Keratinocyte (primary cell): ENCODE measurements at places on chromosomes 3 and 15.
A peak's percentile ranks its signal among the peaks of the same experiment; 100 is the strongest.

DNA sequence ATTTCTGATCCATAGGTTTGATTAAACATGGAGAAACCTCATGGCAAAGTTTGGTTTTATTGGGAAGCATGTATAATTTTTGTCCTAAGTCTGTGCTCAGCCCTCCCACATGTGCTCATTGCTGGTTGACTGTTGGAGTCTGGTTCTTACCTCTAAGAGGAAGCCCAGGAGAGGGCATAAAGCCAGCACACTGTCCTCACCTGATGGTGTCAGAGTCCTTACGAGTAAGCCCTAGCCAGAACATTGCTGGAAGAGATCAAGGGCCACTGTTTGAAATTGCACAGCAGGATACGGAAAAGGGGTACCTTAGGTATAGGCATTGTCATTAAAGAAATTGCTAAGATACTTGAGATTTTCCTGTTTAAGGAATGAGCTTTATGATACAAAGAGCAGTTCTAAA is 21.3 kb downstream of the MLH1 start:
- H3K27me3 ChIP-seq = no peaks in the 10 kb centered on the region
- H3K27ac ChIP-seq = no peak overlapping the region
- DNase-seq = no peak
- peaks cover 8% of the 10 kb centered on the region for H3K36me3 ChIP-seq

GRCh38 chr3:139541532-139542288 is 2.2 kb upstream of the RBP1 start:
- no peak overlapping the region for H3K27ac ChIP-seq
- H3K36me3 ChIP-seq = no peaks in the 10 kb centered on the region
- peaks cover 13% of the 10 kb centered on the region for H3K4me1 ChIP-seq
- DNase-seq = no peak
- H3K27me3 ChIP-seq = no peaks in the 10 kb centered on the region
- no peak overlapping the region for H3K4me3 ChIP-seq

DNA sequence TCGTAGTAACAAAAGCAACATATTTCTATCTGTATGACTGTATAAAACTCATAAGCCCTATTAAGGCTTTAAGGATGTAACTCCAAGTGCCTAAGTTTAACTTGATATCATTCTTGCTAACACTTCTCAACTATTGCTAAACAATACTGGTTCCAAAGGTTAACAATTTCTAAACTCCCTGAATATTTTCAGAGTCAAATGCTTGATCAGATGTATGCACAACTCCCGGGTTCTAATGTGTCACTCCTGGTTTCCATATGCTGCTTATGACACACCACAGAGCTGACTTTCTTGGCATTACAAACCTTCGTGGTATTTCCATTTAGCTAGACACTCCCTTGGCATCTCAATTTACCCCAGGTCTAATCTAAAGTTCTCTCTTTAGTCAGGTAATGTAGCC is 26.3 kb downstream of the DZIP1L start:
- H3K27ac ChIP-seq = peak overlapping the region; percentile 30
- H3K4me1 ChIP-seq = peaks cover 12% of the 10 kb centered on the region
- no peak overlapping the region for H3K4me3 ChIP-seq
- DNase-seq = peak; percentile 42

- no peak for DNase-seq
- H3K27me3 ChIP-seq = no peaks in the 10 kb centered on the region
- H3K4me3 ChIP-seq = no peak overlapping the region
- no peaks in the 10 kb centered on the region for H3K36me3 ChIP-seq
- no peak overlapping the region for H3K27ac ChIP-seq
- peaks cover 30% of the 10 kb centered on the region for H3K4me1 ChIP-seq
These were observed 1.7 kb downstream of the GXYLT2 start for GRCh38 chr3:72889310-72890165.

DNA sequence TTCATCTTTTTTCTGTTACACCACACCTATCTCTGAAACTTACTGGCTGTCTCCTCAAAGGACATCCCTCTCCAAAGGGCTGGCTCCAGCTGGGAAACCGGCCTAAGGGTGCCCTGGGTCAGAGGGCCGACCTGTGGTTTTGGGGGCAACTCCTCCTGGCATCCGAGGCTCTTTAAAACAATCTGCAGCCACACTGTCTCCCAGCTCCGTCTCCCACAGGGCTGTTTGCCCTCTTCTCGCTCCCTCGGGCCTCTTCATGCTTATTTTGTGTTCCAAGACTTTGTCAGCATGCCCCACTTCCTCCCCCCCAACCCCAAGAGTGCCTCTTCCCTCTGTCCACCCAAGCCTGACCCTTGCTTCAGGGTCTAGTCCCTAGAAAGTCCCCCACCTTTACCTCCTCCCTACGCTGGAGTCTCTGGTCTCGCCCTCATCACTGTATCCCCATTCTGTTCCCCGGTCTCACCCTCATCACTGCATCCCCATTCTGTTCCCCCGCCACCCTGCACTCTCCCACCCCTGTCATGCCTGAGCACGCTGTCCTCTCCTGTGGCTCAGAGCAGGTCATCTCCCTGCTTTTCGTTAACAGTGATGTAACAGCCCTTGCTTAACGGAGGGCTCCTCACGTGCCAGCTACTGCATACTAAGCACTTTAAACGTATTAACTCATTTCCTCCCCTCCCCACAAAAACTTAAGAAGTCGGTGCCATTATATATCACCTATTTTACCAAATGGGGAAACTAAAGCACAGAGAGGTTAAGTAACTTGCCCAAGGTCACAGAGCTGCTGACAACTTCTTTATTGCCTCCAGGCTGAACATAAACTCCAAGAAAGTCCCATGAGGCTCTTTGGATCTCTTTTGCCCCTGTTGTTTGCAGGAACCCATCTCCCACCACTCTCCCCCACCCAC is 1.1 kb upstream of the CSK start:
- DNase-seq = no peak
- H3K27me3 ChIP-seq = no peaks in the 10 kb centered on the region
- H3K4me3 ChIP-seq = peak overlapping the region; percentile 64
- H3K27ac ChIP-seq = no peak overlapping the region
- peaks cover 41% of the 10 kb centered on the region for H3K4me1 ChIP-seq

DNA sequence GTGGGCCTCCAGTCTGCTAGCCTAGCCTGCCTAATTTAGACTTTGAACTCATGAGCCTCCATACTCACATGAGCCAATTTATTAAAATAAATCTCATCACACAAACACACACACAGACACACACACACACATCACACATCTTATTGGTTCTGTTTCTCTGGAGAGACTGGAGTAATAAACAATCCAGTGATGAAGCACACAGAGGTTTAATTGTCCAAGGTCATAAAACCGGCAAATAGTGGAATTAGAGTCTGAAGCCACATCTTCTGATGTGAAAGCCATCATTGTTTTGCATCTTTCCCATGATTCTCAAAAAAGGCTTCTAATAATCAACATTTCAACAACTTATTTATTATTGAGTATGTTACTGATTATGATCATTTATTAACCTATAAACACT is 249.4 kb upstream of the KCNH8 start:
- H3K27me3 ChIP-seq = no peaks in the 10 kb centered on the region
- H3K27ac ChIP-seq = no peak overlapping the region
- H3K36me3 ChIP-seq = no peaks in the 10 kb centered on the region
- DNase-seq = no peak
- H3K4me3 ChIP-seq = no peak overlapping the region

GRCh38 chr3:194139071-194139813 is 3.3 kb downstream of the HES1 start:
- H3K36me3 ChIP-seq = no peaks in the 10 kb centered on the region
- H3K27me3 ChIP-seq = no peaks in the 10 kb centered on the region
- DNase-seq = no peak
- H3K4me3 ChIP-seq = peak overlapping the region; percentile 98

GRCh38 chr3:144822671-144823070 is 851.0 kb downstream of the DIPK2A start:
- no peaks in the 10 kb centered on the region for H3K4me1 ChIP-seq
- no peak overlapping the region for H3K27ac ChIP-seq
- DNase-seq = no peak
- no peaks in the 10 kb centered on the region for H3K27me3 ChIP-seq

GRCh38 chr3:51988286-51989146 is 5.2 kb downstream of the ACY1 start:
- H3K36me3 ChIP-seq = peaks cover 24% of the 10 kb centered on the region
- no peak for DNase-seq
- H3K27me3 ChIP-seq = no peaks in the 10 kb centered on the region
- H3K27ac ChIP-seq = no peak overlapping the region
- H3K4me3 ChIP-seq = no peak overlapping the region

DNA sequence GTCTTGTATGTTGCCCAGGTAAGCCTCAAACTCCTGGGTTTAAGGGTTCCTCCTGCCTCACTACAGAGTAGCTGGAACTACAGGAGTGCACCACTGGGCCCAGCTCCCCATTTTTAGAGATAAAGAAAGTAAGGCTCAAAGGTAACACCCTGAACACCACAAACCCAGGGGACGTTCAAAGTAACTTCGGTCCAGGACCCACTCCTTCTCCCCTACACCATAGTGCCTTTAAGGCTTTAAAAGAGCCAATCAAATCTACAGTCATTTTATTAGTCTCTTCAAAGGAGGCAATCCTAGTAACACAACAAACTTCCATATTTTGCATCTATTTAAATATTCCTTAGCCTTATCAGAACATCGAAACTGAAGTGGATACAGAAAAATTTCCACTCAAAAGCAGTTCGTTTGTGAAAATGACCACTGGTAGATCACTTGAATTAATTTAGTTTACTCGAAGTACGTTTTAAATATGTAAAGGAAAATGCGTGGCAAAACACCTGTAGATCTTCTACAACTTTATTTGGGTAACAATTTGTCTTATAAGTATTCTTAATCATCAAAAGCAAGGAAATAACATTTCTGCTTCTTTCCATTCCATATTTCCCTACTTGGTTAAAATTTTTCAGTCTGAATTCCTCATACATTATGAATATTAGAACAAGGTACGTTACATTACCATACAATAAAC is 1.8 kb downstream of the STAG1 start:
- peak overlapping the region; percentile 95 for H3K27ac ChIP-seq
- no peak for DNase-seq
- no peaks in the 10 kb centered on the region for H3K27me3 ChIP-seq
- H3K36me3 ChIP-seq = no peaks in the 10 kb centered on the region

DNA sequence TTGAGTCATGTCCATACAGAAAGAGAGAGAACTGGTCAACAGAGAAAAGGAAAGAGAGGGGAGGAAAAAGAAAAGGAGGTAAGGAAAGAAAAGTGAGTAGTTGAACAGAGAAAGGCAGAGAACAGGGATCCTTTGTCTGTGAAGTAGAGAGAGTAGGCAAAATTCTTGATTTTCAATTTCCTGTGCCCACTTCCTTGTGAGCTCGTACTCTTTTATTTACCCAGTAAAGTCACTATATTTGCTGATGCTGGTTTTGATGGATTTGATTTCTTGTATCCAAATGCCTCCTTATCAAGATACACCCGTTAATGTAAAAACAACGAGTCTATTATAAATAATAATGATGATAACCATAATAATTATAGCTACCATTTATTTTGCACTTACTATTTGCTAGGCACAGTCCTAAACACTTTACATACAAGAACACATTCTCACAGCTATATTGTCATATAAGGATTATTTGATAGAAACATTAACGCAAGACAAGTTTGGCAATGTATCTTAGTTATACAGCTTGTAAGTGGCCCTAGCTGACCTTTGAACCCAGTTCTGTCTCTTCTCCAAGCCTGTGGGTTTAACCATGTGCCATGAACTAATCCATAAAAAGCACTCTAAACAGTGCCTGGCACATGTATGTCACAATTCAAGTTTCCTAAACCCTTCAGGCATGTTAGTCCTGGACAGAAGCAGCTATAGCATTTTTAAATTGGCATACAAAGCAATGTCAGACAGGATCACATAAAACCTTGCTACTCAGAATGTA is 6.7 kb upstream of the P2RY1 start:
- no peaks in the 10 kb centered on the region for H3K27me3 ChIP-seq
- H3K4me1 ChIP-seq = no peaks in the 10 kb centered on the region
- H3K36me3 ChIP-seq = no peaks in the 10 kb centered on the region
- no peak overlapping the region for H3K27ac ChIP-seq
- DNase-seq = no peak

DNA sequence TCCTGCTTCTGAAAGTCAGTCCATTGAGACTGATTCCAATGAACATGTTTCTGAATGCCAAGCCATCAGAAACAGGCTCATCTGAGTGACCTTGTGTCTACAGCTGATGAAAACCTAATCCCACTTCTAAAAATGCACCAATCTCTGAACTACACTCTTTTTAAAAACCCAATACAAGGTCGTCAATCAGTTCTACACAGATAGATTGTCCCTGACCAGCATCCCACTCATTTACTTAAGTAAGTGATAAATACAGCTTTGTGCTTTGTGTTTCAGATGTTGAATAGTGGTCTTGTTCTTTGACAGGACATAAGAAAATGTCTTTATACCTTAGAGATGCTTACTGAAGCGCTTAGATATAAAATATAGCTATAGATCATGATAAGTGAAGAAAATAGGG is 20.2 kb upstream of the SCG3 start:
- no peak for DNase-seq
- no peaks in the 10 kb centered on the region for H3K36me3 ChIP-seq
- H3K4me1 ChIP-seq = no peaks in the 10 kb centered on the region
- no peak overlapping the region for H3K27ac ChIP-seq
- H3K27me3 ChIP-seq = peaks cover 7% of the 10 kb centered on the region

GRCh38 chr15:93557696-93558095 is 468.7 kb upstream of the RGMA start:
- H3K27ac ChIP-seq = no peak overlapping the region
- H3K4me1 ChIP-seq = no peaks in the 10 kb centered on the region
- H3K4me3 ChIP-seq = no peak overlapping the region
- no peaks in the 10 kb centered on the region for H3K36me3 ChIP-seq
- DNase-seq = no peak
- no peaks in the 10 kb centered on the region for H3K27me3 ChIP-seq

DNA sequence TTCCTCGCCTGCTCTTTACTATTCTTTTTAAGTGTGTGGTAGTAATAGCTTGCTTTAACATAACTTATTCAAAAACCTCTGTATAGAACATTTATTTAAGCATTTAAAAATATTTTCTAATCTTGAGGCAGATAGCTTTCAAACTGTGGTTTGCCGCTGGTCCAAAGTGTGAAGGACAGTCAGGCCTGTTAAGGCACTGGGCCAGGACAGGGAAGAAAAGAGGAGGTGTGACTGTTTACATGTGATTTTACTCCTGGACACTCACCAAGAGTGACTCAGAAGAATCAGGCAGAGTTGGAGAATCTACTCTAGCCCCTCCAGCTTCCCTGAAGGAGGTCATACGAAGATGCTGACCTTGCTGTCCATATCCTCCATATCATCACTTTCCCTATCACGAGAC is 44.7 kb downstream of the CEP152 start:
- H3K27me3 ChIP-seq = no peaks in the 10 kb centered on the region
- peaks cover 5% of the 10 kb centered on the region for H3K36me3 ChIP-seq
- H3K4me3 ChIP-seq = no peak overlapping the region
- H3K4me1 ChIP-seq = no peaks in the 10 kb centered on the region
- no peak overlapping the region for H3K27ac ChIP-seq

DNA sequence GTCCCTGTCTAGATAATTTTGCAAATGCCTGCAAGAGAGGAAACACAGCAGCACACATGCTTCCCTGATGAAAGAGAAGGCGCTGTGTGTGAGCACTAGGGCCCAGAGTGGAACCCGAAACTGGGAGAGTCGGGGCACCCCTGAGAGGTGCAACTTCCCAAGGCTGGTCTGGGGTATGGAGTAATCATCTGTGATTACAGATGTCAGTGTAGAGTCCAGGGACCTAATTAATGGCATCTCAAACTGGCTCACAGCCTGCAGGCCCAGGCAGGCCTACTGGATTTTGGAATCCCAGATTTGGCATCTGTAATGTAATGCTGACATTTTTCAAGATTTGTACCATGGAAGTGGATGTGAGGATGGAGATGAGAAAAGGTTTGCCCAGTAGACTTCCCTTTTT is 29.4 kb downstream of the PGPEP1L start:
- H3K27me3 ChIP-seq = no peaks in the 10 kb centered on the region
- peaks cover 5% of the 10 kb centered on the region for H3K4me1 ChIP-seq
- no peak overlapping the region for H3K4me3 ChIP-seq
- H3K27ac ChIP-seq = no peak overlapping the region
- no peaks in the 10 kb centered on the region for H3K36me3 ChIP-seq
